Stomach (tissue), 19 donors: ENCODE measurements at places on chromosomes 7 and 10.

GRCh38 chr7:139153832-139154231 lies 44.3 kb upstream of the ZC3HAV1 start:
- DNase-seq, result peak; percentile 47

GRCh38 chr10:90328896-90329295 lies 528.9 kb downstream of the HTR7 start:
- DNase-seq, result no peak

- no peak for DNase-seq
Measured at GRCh38 chr10:69409968-69410367, 6.8 kb downstream of the TACR2 start.

- no peak for DNase-seq
Measured at GRCh38 chr7:142919656-142920055, 13.9 kb downstream of the TRPV5 start.

- no peak for DNase-seq
Measured at GRCh38 chr10:97844678-97845077, 5.0 kb upstream of the GOLGA7B start.

DNA sequence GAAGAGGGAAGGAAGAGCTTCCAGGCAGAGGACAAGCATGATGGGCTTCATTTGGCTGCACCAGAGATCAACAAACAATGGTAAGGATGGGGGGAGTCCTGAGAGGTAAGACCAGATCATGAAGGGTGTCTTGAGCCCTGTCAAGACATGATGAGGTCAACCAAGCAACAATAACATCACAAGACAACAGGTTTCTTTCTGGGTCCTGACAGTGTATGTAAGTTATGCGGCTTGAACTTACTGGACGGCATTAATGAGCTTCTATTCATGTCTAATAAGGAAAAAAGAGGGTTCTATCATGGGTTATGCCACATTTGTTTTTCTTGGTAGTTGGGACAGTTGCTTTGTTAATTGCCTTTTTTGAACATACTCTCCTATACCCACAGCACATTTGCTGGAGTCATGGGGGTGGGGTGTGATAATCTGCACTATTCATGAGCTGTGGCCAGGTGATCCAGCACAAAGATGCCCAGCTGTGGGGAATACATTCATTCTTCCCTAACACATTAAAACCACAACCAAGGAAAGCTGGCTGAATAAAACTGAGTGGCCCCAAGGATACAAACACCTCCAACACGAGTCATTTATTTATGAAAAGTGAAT lies 168.8 kb upstream of the KLF14 start:
- no peak for DNase-seq

- DNase-seq, result no peak
Measured at GRCh38 chr7:4178916-4179687, 503.0 kb upstream of the FOXK1 start.

- DNase-seq, result peak; percentile 66
Measured at GRCh38 chr10:79185067-79185774, 116.5 kb downstream of the ZMIZ1 start.

GRCh38 chr10:77422491-77423338 lies 214.9 kb downstream of the KCNMA1 start:
- peak; percentile 30 for DNase-seq

DNA sequence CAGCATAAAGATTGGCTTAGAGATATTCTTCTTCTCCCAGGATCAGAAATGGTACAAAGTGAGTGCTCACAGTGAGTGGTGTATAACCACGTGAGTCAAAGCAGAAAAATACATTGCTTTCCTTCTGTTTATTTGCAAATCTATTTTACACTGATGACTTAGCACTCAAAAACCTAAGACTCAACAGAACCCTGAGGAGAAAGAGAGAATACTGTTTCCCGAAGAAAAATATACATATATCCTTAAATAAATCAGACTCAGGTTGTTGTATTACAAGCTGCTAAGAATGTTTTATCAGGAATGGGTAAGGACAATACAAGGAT lies 48.7 kb downstream of the ODAD2 start:
- DNase-seq, result no peak

DNA sequence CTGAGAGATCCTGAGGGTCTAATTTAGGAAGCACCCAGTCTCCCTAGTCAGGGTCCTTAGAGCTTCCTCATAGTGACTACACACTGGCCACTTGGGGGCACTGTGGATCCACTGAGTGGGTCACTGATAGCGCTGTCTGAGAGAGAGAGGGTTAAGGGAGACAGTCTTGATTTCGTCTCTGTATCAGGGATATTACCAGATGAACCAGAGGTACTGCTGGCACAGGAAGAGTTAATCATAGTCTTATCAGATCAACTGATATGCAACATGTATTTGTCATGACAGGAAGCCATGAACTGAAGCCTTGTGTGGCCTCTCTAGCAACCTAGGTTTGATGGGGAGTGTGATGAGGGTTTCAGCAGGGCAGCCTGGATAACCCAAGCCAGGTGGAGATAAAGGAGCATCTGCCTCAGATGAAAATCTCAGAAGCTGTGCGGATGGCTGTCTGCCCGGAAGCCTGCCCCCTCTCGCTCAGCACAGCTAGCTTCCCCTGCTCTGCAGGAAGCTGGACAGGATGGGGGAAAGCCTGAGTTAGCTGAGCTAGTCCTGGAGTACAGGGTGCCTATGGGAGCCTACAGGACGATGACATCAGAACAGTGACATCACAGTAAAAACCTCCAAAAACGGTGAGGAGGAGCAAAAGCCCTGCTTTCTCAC lies 214.0 kb upstream of the PRSS1 start:
- DNase-seq, result peak; percentile 50

- no peak for DNase-seq
Measured at GRCh38 chr10:29932991-29933390, 126.4 kb downstream of the JCAD start.

- peak; percentile 17 for DNase-seq
Measured at GRCh38 chr10:1163204-1163660, 107.0 kb downstream of the WDR37 start.

GRCh38 chr10:18137111-18137510 lies 3.1 kb upstream of the CACNB2 start:
- no peak for DNase-seq

GRCh38 chr7:127337581-127337980 lies 54.9 kb downstream of the ZNF800 start:
- peak; percentile 28 for DNase-seq

DNA sequence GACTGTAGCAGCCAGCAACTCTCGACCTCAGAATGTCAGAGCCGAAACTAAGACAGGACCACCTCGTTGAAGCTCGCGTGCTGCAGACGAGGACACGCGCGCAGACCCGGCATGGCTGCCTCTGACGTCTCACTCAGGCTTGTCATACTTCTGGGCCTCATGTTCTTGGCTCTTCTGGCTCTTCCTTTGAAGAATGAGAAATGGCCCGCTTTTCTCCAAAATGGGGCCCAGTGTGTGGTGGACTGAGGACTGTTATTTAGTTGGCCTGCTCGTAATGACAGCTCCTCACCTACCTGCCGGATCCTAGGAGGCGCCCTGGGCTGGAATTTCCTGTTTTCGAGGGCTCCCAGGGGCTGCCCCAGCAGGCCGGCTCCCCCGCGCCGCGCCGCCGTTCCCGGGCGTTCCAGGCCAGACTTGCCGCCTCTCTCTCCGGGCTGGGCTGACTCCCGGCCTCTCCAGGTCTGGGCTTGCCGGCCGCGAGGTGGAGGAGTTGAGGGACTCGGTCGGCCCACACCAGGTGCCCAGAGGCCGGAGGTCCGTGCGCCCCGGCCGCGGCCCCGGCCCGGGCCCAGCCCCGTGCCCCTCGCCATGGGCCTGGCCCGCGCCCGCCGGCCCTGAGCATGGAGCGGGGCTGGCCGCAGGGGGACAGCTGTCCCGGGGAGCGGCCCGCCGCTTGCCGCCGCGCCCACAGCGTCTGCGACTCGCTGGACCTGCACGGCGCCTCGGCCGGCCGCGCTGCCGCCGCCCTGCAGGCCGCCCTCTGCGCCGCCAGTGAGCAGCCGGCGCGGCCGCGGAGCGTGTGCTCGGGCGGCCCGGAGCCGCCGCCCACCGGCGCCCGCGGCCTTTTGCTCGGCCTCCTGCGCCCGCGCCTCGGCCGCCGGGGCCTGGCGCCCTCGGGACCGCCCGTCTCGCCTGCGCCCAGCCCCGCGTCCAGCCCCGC lies 28.1 kb downstream of the AGAP3 start:
- DNase-seq, result peak; percentile 74

DNA sequence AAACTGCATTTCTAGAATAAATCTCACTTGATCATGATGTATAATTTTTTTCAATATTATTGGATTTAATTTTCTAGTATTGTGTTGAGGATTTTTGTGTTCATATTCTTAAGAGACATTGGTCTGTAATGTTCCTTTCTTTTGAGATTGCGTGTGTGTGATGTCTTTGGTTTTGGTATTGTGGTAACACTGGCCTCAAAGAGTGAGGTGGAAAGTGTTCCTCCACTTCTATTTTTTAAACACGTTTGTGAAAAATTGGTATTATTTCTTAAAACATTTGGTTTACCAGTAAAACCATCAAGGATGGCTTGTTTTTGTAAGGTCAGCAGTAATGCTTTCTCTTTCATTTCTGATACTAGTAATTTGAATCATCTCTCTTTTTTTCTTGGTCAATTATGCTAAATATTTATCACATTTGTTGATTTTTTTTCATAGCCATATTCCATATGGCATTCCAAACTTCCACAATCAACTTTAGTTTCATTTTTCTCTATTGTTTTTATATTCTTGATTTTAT lies 290.2 kb upstream of the CDC14C start:
- no peak for DNase-seq

DNA sequence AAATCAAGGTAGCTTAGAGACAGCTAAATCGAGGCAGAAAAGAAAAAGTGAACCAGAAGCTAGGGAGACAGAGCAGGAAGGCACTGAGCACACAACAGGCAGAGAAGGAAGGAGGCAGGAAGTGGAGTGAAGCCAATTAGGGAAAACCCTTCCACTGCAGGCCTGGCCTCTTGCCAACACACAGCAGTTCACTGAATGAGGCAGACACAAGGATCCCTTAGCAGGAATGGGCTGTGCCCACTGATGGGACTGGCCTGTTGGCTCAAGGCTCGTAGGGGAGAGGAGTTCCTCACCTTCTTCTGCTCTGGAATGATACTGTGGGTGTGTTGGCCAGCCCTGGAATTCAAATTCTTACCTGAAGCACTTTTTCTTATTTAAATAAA lies 220.3 kb upstream of the STK17A start:
- DNase-seq, result no peak

DNA sequence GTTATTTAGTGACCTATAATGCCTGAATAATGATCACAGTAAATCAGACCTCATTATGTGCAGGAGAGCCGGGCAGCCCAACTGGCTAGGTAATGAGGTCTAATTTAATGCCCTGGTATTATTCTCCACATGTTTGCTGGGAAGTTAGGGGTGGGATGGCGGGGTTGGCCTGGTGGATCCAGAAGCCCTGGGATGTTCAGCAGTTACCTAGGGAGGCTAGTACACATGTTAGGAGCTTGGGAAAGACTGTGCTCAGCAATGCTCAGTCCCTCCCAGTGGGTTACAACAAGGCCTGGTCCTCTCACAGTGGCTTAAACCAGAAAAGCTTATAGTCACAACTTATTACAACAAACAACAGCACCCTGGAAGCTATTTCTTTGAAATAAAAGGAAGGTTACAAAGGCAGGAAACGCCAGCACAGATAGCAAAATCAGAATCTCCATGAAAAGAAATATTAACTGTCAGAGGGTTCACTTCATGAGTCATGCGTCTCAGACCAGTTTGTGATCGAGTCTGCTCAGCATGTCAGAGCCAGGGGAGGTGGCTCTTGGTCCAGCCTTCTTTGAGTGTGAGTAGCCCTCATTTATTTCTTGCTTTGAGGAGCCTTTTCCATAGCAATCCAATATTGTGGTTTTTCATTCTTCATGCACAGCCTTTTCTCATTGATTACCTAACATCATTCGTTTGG lies 418.6 kb upstream of the NPVF start:
- DNase-seq, result no peak

GRCh38 chr10:73999703-74000102 lies 1.8 kb downstream of the VCL start:
- DNase-seq, result no peak

DNA sequence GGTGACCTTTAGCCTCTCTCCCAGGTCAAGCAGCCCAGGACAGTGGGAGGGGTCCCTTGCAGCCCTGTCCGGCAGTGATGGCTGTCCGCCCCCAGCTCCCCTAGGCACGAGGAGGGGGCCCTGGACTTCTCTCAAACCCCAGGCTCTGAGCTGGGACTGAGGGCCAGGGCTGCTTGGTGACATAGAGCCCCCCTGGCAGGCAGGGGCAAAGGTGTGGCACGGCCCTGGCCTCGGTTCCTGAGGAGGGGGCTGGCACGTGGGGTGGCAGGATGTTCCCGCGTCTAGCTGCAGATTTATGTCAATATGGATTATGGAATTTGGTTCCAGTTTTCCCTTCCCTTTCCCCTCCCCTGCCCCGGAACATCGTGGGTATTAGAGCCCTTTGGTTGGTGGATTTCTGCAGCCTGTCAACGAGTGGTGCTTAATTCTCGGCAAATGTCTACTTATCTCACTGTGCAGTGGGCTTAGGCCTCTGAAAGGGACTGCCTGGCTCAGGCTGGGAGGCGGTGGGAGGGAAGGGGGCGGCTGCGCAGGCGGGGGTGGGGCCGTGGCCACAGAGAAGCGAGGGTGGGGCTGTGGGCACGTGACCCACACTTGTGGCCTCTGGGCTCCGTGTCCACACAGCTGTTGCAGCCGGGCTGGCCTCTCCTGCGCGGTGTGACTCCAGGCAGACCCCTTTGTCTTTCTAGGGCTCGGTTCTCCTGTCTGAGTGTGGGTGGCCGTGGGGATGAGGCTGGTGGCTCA lies 19.3 kb downstream of the UNCX start:
- DNase-seq, result no peak

DNA sequence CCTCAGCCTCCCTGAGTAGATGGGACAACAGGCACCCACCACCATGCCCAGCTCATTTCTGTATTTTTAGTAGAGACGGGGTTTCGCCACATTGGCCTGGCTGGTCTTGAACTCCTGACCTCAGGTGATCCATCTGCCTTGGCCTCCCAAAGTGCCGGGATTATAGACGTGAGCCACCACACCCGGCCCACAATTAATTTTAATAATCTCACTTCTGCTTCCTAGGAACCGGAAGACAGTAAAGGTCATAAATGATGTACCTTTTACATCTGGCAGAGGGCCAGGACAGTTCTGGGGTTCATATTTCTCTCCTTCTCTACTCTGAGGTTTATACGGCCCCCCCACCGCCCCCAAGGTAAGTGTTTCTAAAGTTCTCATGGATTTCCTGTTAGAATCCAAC lies 31.2 kb upstream of the AOAH start:
- no peak for DNase-seq

GRCh38 chr7:158446281-158446680 lies 141.3 kb downstream of the PTPRN2 start:
- DNase-seq, result no peak

DNA sequence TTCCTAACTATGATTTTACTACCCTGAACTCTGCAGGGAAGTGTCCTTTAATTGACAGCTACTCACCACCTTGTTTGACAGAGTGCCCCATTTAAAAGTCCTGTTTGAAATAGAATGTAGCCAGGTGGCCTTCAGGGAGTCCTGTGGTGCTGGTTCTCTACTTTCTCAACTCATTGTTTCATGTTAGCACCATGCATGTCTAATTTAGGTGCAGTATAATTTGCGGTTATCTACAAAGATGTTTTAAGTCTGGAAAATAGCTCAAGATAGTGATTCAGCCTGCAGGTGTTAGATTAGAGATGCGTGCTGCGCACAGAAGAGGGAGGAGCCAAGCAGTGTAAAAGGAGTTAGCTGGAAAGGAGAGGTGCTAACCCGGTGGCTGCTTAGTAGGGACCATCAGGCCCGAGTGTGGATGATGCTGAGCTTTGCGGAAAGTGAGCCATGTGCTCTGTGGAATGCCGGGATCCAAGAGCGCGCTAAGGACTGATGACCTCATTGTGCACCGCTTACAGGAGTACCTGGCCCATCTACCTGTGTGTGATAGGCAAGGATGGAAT lies 1.2 kb downstream of the CCM2 start:
- peak; percentile 65 for DNase-seq

- DNase-seq, result no peak
Measured at GRCh38 chr7:151869109-151869428, 7.8 kb downstream of the PRKAG2 start.
